ENCODE measurements at places on chromosomes 5 and 9. TPM values are rescaled to one million over a fixed set of nuclear protein-coding genes. Genes with fewer than 3 reads are reported as not detected.
A peak's percentile ranks its signal among the peaks of the same experiment; 100 is the strongest.

CRB2 gene
- not detected for total RNA-seq

ANKRD31 gene
- total RNA-seq, result 0.66 TPM

RASGRF2 gene
- 13.5 TPM for total RNA-seq

- no peak for DNase-seq
These were observed 5.5 kb upstream of the GLIS3 start for GRCh38 chr9:4305065-4305985.

DNA sequence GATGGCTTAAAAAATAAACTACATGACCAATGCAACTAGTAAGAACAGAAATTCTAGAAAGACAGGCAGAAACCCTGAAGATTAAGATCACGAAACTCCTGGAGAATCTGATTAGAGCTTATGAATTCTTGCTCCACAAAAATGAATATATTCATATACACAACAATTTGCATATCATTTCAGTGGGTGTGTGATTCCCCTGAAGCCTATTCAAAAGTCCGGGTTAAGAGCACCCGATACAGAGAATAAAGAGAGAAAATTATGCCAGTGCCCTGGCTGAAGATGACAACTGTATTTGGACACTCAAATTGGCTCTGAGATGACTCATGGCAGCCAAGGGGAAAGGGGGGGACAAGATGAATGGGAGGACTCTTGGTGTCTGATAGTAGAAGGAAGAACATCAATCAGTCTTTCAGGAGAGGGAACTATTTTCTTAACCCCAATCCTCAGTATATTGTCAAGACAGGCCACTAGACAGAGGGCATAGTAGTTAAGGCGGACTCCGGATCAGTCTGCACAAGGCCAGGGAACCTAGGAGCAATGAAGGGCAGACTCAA, 6.0 kb downstream of the TMOD1 start:
- DNase-seq, result no peak

- no peak for DNase-seq
These were observed 5.7 kb downstream of the SDHA start for GRCh38 chr5:223791-224190.

DNA sequence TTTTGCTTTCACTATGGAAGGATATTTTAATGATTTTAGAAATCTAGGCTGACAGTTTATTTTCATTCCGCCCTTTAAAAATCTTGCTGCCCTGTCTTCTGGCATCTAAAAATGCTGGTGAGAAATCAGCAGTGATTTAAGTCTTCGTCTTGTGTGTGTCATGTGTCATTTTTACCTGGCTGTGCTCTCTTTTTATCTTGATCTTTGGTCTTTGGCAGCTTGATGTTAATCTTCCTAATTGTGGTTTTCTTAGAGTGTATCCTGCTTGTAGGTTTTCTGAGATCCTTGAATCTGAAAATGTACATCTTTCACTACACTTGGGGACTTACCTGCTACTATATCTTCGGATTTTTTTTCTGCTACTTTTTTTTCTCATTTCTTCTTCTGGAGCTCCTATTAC, 11.9 kb upstream of the LPCAT1 start:
- DNase-seq, result no peak

GBGT1 gene
- 1.8 TPM for total RNA-seq

- no peak for DNase-seq
These were observed 288.7 kb downstream of the FBXL17 start for GRCh38 chr5:108093186-108093585.

DNA sequence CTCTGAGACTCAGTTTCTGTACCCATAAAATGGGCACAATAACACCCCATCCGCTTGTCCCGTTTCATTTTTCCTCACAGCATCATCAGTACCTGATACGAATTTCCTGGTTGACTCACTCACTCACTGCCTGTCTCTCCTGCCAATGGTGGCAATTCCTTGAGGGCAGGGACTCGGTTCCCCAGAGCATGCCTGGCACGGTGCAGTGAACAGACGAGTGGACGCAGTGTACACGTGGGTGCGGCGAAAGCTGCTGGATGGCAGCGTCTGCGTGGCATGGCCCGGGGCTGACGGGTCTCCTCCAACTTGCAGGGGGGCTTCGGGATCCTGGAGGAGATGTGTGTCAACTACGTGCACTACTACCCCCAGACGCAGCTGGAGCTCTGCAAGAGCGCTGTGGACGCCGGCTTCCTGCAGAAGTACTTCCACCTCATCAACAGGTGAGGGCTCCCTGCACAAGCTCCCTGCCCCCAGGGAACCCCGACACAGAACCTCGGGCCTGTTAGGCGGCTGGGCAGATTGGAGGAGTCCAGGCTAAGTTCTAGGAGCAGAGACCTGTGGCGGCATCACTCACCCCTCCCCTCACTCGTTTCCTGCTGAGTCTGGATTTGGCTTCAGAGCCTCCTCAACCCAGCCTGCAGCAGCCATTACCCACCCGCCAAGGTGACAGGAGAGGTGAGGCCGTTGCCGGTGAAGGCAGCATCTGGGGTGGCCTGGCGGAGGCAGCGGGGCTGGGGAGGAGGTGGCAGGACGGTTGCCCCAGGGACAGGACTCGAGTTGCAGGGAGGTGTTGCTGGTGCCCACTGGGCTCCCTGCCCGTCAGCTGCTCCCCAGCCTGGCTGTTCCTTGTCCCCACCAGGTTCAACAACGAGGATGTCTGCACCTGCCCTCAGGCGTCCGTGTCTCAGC, 20.3 kb downstream of the DBH start:
- DNase-seq, result peak; percentile 66

GRCh38 chr5:92554447-92555085, 1026.5 kb downstream of the NR2F1-AS1 start:
- DNase-seq, result no peak

FAM163B gene
- not detected for total RNA-seq

DBH gene
- not detected for total RNA-seq

GRCh38 chr5:174384509-174384947, 339.0 kb downstream of the NSG2 start:
- DNase-seq, result no peak

ANKRD33B gene
- 29.6 TPM for total RNA-seq

DNA sequence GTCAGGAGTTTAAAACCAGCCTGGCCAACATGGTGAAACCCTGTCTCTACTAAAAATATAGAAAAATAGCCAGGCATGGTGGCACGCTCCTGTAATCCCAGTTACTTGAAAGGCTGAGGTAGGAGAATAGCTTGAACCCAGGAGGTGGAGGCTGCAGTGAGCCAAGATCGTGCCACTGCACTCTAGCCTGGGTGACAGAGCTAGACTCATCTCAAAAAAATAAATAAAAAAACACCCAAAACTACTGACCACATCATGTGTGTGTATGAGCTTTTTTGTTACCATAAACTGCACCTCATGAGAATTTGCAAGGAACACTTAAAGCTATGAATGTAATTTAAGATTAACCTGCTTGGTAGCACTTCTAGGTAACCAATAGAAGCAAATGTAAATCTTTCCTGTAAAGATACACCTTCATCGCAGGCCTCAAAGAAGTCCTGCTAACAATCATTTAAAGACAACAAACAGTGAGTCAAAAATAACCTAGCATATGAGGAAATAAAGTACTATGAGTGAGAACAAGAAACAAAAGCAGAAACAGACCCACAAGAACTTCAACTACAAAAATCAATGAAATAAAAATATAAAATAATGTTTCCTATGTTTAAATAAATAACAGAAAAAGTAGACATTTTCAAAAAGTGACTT, 13.0 kb downstream of the SLC38A9 start:
- no peak for DNase-seq

GRCh38 chr9:131799177-131799823, 59.4 kb upstream of the RAPGEF1 start:
- peak; percentile 18 for DNase-seq

GRCh38 chr5:149002053-149002452, 60.8 kb downstream of the SH3TC2 start:
- DNase-seq, result no peak

ST8SIA4 gene
- total RNA-seq, result 53.5 TPM

GRCh38 chr5:92518318-92518904, 1062.6 kb downstream of the NR2F1-AS1 start:
- no peak for DNase-seq

DNA sequence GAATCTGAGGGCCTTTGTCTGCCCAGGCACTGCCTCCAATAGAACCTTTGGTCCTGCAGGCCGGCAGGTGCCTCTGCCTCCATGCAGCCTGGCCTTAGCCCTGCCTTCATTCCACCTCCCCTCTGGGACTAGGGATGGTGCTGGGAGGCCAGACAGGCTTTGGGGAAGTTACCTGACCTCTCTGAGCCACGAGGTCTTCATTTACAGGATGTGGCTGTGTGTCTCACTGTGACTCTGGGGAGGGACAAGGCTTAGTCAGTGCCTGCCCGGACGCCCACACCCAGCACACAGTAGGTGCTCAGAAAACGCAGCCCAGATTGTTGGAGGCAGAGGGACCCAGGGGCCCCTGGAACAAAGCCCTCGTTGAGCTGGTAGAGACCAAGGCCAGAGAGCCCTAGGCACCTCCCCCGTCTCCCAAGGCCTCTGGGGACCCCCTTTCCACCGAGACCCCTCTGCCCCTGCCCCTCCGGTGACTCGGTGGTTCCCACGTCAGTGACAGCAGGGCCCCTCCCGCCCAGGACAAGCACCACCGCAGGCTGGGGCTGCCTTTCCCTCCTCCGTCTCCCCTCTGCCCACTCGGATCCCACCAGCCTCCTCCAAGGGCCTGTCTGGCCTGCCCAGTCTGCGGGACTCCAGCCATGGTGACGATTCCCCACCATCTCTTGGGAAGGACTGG, 46.9 kb upstream of the EGFL7 start:
- no peak for DNase-seq

DNA sequence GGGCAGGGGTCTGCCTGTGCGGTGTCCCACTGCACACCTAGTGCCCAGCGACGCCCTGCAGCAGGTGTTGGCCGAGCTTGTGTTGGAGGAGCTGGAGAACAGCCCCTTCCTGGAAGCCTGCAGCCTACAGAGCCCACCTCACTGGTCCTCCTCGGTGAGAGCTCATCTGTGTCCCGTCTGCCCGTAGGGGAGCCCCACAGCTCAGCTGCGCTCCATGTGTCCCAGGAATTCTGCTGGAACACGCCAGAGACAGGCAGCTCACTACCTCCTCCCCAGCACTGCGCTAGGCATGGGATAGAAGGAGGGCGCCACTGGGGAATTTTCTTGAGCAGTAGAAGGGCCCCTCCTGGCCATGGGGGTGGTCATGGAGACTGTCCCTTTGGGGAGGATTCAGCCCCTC, 44.0 kb downstream of the DUSP1 start:
- no peak for DNase-seq

DNA sequence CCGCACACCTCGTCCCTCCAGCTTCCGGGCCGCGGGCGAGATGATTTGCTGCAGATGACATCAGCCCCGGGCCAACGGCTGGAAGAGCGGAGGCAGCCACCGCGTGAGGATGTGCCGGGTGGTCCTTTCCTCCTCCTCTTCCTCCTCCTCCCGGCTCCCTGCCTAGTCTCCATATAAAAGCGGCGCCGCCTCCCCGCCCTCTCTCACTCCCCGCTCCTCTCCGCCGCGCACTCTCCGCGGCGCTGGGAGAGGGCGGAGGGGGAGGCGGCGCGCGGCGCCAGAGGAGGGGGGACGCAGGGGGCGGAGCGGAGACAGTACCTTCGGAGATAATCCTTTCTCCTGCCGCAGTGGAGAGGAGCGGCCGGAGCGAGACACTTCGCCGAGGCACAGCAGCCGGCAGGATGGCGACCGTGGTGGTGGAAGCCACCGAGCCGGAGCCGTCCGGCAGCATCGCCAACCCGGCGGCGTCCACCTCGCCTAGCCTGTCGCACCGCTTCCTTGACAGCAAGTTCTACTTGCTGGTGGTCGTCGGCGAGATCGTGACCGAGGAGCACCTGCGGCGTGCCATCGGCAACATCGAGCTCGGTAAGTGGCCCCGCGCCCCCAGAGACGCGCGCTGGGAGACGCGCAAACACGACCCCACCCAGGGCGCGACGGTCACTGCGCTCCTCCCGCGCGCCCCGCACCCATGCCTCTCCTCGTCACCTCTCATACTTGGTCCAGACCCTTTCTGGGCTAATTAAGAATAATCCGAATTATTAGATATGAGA, at the start of gene MAP1B:
TSS of gene MAP1B (plus strand) at position 345 of the 770 bp plus-strand sequence. CDS start at position 402, 57 bp downstream.
- DNase-seq, result no peak

DNA sequence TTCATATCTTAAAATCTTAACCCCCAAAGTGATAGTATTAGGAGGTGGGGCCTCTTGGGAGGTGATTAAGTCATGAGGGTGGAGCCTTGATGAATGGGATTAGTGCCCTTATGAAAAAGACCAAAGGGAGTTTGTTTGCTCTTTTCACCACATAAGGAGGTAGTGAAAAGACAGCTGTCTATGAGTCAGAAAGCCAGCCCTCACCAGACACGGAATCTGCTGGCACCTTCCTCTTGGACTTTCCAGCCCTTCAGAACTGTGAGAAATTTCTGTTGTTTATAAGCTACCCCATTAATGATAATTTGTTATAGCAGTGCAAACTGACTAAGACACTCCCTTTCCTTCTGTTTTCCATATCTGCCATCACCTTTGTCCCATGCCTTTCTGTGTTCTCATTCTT, 20.8 kb downstream of the IFNB1 start:
- DNase-seq, result no peak

GRCh38 chr5:169029037-169029436, 271.9 kb downstream of the SLIT3 start:
- DNase-seq, result no peak

GRCh38 chr5:95778713-95779436, 43.7 kb downstream of the GLRX start:
- no peak for DNase-seq

DNA sequence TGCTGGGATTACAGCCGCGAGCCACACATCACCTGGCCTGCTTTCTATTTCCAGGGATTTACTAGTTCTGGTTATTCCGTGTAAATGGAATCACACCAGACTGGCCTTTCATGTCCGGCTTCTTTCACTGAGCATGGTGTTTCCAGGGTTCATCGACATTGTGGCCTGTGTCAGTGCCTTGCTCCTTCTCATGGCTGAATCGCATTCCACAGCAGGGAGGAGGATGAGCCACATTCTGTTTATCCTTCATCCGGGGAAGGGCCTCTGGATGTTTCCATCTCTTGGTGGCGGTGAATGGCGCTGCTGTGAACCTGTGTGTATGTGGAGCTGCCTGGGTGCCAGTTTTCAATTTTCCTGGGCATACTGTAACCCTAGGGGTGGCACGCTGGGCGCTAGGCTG, 58.7 kb upstream of the RNU6ATAC start:
- no peak for DNase-seq

- DNase-seq, result peak; percentile 87
These were observed 13.3 kb downstream of the CAPSL start for GRCh38 chr5:35924950-35925722.

- no peak for DNase-seq
These were observed 658 bp downstream of the PCDHGC4 start for GRCh38 chr5:141485321-141486055.

- DNase-seq, result no peak
These were observed 30.8 kb downstream of the HAPLN1 start for GRCh38 chr5:83689881-83690280.

- DNase-seq, result no peak
These were observed 61.0 kb downstream of the GALNT10 start for GRCh38 chr5:154251529-154251928.

GRCh38 chr5:1641560-1642166, 117.9 kb upstream of the LPCAT1 start:
- peak; percentile 80 for DNase-seq
